ENCODE measurements at places on chromosomes 7 and 10.

- DNase-seq, result no peak
Measured at GRCh38 chr7:44976746-44977196, 2.0 kb downstream of the MYO1G start.

DNA sequence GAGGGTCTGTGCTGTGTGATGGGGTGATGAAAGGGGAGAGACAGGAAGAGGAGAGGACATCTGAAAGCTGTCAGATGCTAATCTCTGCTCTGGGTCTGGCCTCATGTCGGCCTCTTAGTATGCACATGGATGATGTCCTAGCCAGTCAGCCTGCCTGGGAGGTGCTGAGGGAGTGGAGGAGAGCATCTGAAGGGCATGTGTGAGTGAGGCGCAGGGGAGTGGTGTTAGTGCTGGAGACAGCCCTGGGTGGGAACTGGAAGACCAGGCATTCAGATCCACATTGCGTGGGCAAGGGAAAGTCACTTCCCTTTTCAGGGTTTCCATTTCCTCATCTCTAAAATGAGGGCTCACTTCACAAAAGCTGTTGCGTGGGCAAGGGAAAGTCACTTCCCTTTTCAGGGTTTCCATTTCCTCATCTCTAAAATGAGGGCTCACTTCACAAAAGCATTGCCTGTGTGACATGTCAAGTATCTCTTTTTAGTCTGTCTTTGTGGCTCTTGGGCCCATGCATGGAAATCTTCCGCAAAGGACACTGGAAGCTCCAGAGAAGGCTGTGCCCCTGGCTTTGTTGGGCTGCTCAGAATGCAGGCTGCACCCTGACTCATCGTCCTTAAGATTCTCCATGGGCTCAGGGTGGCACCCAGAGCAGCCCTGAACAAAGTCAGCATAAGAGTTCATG lies 10.0 kb downstream of the SFTPD start:
- DNase-seq, result no peak

- peak; percentile 5 for DNase-seq
Measured at GRCh38 chr7:109178342-109178741, 608.7 kb downstream of the DNAJB9 start.

- DNase-seq, result no peak
Measured at GRCh38 chr10:120600871-120601649, 144.0 kb downstream of the PLPP4 start.

DNA sequence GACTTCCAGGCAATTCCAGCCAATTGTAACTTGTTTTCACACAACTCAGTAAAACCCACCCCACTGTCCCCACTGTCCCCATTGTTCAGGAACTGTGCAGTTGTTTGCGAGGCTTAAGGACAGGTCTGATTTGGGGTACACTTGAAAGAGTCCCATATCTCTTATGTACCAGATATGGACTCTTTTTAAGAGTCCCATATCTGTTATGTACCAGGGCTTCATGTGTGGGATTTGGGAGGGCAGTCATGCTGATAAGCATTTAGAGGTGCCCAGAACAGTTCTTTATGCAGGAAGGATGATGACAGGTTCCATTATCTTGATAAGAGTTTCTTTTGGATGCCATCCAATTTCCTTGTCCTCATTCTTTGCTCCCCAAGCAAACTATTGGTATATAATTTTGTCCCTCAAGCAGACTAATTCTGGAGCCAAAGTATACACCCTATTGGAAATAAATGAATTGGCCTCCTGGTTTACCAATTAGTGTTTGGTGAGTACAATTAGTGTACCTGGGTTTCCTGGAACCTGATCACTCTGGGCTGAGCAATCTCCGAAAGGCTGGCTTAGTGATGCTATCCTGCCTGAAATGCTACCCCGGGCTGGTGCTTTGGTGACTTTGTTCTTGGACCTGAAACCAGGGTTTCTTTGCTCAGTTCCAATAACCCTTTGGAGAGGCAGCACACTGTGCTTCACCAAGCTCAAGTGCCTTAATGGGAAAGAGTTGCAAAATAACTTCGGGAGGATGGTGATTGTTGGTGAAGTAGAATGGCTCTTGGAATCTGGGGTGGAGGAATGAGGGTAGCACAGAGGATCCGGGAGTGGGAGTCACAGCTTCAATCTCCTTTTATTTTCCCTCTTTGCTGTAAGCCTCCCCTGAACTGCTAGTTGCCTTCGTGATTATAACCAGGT lies 6.2 kb upstream of the DMBT1 start:
- no peak for DNase-seq

DNA sequence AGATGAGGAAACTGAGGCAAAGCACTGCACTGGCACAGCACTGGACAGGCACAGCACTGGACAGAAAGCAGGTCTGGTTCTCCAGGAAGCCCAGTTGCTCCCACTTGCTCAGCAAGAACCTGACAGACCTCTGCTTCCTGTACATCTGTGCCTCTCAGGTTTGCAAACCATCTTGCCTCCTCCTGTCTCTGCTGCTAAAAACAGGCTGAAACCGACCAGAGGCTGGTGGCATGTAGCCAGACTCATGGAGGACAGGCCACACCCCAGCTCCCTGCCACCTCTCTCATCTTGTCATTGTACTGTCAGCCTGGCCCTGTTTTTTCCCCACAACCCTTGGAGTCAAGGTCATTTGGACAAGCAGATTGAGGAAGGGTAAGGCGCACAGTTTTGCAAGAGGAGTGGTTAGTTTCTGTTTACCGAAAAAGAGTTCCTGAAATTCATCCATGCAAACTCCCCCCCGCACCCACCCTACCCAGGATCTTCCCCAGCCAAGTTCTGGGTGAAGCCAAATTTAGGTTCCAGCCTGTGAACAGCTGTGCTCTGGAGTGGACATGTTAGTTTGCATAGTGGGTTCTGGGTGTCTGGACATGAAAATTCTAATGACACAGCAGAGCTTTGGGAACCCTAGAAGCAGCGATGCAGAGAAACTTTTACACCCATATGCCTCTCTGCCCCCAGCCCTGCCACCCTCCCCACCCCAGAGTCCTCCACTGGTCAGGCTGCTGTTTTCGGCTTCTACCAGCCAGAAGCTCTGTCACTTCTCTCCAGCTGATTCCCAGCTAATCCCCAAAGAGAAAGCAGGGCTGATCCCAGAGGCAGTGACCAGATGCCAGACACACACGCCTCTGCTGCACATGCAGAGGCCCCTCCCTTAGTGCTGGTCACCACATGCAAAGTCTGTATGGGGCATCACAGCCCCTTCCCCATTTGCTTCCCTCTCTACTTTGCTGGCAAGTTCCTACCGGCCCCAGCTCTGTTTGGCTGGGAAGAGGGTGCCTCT lies 8.5 kb upstream of the C10orf105 start:
- peak; percentile 21 for DNase-seq

DNA sequence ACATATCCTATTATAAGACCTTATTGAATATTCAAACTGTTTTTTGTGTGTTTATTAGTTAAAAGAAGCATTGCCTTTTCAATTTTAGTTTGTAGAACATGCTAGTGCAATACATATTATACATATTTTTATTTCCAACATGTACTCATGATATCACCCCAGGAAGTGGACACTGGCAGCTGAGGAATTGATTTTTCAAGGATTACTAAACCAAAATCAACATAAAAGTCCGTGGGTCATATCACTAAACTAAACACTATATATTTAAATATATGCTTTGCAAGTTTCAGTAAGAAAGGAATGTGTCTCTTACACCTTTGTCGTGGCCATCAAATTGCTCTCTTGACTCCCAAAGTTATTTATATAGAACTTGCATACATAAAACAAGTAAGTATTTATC lies 185.2 kb downstream of the AGMO start:
- no peak for DNase-seq

DNA sequence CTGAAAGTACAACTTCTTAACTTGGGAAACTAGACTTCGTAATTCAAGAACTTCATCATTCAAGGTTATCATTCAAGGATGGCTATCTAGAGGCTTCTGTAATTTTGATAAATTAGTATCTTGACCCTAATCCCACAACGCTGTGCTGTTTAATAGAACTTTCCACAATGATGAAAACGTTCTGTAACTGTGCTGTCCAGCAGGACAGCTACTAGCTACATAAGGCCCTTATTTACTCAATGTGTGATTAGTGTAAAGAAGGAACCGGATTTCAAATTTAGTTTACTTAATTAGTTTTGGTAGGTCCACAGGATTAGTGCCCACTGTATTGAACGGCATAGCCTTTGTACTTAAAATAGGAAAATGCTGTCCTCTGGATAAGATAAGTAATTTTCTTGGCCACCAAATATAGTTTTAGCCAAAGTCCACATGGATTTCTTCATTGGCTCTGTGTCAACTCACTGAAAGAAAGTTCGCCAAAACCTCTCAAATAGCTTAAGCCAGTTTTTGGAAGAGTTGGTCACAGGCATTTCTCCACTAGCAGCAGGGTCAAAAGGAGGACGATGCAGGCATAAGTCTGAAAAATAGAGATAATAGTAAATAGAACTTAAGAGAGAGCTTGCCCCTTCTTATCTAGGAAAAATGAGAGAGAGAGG lies 17.3 kb downstream of the DGKI start:
- no peak for DNase-seq

- no peak for DNase-seq
Measured at GRCh38 chr7:128104108-128104742, 73.0 kb upstream of the LRRC4 start.

DNA sequence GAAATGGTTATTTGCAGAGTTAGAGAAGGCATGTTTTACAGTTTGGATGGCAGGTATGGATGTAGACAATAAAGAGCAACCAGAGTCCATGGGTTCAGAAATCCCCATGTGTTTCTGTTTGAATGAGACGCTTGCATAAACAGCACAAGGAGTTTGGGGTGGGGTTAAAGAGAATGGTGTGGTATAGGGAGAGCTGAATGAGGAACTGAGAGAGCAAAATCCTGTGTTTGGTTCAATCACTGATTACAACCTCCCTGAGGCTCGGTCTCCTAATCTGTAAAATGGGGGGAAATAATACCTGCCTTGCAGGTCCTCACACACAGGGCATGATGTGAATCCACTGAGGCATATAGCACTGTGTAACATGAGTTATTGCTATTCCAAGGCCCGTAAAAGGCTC lies 23.7 kb downstream of the CAV1 start:
- DNase-seq, result no peak

- DNase-seq, result no peak
Measured at GRCh38 chr7:27890205-27890849, 150.4 kb downstream of the TAX1BP1 start.

- DNase-seq, result no peak
Measured at GRCh38 chr7:132492823-132493445, 83.3 kb downstream of the PLXNA4 start.

- DNase-seq, result no peak
Measured at GRCh38 chr10:1210667-1211066, 154.5 kb downstream of the WDR37 start.

GRCh38 chr7:37247861-37248260 lies 200.8 kb downstream of the ELMO1 start:
- peak; percentile 7 for DNase-seq

- no peak for DNase-seq
Measured at GRCh38 chr7:128812514-128813168, 17.6 kb upstream of the FLNC start.

- peak; percentile 71 for DNase-seq
Measured at GRCh38 chr10:6269953-6270867, 67.5 kb downstream of the PFKFB3 start.

GRCh38 chr10:60572511-60573194 lies 183.0 kb upstream of the ANK3 start:
- DNase-seq, result peak; percentile 59

DNA sequence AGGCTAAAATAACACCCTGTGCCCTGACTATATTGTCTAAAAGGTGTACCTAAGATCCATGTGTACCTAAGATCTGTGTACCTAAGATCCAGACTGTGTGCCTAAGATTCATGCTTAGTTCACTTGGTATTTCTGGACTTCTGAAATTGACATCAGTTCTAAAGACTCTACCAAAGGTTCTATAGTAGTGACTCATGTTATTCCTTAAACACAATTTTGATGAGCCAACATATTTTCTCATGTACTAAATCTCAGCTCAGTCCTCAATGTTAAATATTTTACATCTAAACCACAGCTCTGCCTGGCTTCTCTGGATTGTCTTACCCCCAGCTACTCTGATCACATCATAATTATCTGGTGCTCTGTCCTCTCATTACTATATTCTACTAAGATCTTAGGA lies 802.3 kb upstream of the SORCS1 start:
- DNase-seq, result peak; percentile 62

DNA sequence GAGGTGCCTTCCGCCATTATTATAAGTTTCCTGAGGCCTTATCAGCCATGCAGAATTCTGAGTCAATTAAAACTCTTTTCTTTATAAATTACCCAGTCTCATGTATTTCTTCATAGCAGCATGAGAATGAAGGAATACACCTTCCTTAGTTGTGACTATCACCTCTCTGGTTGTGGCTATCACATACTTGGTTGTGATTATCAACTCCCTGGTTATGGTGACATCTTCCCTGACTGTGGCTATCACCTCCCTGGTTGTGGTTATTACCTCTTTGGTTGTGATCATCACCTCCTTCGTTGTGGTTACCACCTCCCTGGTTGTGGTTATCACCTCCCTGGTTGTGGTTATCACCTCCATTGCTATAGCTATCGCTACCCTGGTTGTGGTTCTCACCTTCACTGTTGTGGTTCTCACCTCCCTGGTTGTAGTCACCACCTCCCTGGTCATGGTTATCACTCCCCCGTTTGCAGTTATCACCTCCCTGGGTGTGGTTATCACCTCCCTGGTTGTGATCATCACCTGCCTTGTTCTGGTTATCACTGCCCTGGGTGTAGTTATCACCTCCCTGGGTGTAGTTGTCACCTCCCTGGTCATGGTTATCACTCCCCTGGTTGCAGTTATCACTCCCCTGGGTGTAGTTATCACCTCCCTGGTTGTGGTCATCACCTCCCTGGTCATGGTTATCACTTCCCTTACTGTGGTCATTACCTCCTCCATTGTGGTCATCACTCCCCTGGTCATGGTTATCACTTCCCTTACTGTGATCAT lies 105.9 kb downstream of the GPR26 start:
- no peak for DNase-seq

- no peak for DNase-seq
Measured at GRCh38 chr7:116331020-116331419, 120.7 kb downstream of the TES start.

- peak; percentile 100 for DNase-seq
Measured at GRCh38 chr10:125479059-125479458, 203.9 kb downstream of the TEX36 start.

GRCh38 chr10:62133618-62134017 lies 135.0 kb downstream of the RTKN2 start:
- no peak for DNase-seq

DNA sequence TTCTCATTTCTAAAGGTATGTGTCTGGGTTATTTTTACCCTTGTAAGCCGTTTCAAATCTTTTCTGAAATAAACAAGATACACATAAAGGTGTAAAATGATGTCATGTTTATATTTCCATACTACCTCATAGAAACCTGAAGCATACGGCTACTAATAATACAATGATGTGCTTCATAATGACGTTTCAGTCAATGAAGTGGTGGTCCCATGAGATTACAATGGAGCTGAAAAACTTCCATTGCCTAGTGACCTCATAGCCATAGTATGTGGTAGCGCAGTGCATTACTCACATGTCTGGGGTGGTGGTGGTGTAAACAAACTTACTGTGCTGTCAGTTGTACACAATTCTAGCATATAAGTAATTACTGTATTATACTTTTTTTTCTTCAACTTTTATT lies 24.9 kb downstream of the EPDR1 start:
- peak; percentile 21 for DNase-seq
